ENCODE measurements at places on chromosomes 7 and 10. TPM values are rescaled to one million over a fixed set of nuclear protein-coding genes. Genes with fewer than 3 reads are reported as not detected.

The NSMCE4A gene
- total RNA-seq = 63.8 TPM

The OR9A2 gene
- total RNA-seq = not detected

The COL1A2 gene
- total RNA-seq = 231 TPM

The AKR1C8 gene
- not detected for total RNA-seq

The CCL24 gene
- not detected for total RNA-seq

The IFIT1B gene
- total RNA-seq = not detected

The TFR2 gene
- total RNA-seq = 2.0 TPM

The LIPM gene
- total RNA-seq = not detected

The TAS2R41 gene
- 3.3 TPM for total RNA-seq

The DDIT4 gene
- 118 TPM for total RNA-seq

The PLXNA4 gene
- total RNA-seq = 16.5 TPM

The ARMH3 gene
- 29.8 TPM for total RNA-seq

The UNCX gene
- total RNA-seq = not detected

The VENTX gene
- total RNA-seq = 1.3 TPM

The EIF5AL1 gene
- total RNA-seq = 0.29 TPM

The LRRC4 gene
- total RNA-seq = 2.5 TPM

The OPN1SW gene
- not detected for total RNA-seq

The ASAH2 gene
- total RNA-seq = 0.76 TPM

The CCDC146 gene
- total RNA-seq = 26.2 TPM

The UBE2D1 gene
- total RNA-seq = 67.6 TPM

The PPP1R17 gene
- total RNA-seq = not detected

The TUBB8 gene
- total RNA-seq = not detected

The PAPSS2 gene
- 28.0 TPM for total RNA-seq

The VAX1 gene
- total RNA-seq = not detected

The TLL2 gene
- total RNA-seq = not detected

The LBX1 gene
- not detected for total RNA-seq

The TRIL gene
- 12.8 TPM for total RNA-seq

The PPIA gene
- total RNA-seq = 474 TPM

The GPR85 gene
- total RNA-seq = not detected

The COL28A1 gene
- 6.8 TPM for total RNA-seq

The ZWINT gene
- 2.2 TPM for total RNA-seq

The NYAP1 gene
- total RNA-seq = 0.29 TPM

The PKD2L1 gene
- total RNA-seq = not detected

The LRRC18 gene
- not detected for total RNA-seq

The SPDYE11 gene
- total RNA-seq = not detected

The CFAP69 gene
- 5.9 TPM for total RNA-seq

The FFAR4 gene
- total RNA-seq = not detected

The RNF133 gene
- 3.8 TPM for total RNA-seq

The SYT15 gene
- total RNA-seq = 22.8 TPM

The ARMS2 gene
- not detected for total RNA-seq

The ZRANB1 gene
- total RNA-seq = 14.9 TPM

The AZGP1 gene
- not detected for total RNA-seq

The SPDYE2B gene
- not detected for total RNA-seq

The AP1S1 gene
- total RNA-seq = 18.7 TPM

The TRIM74 gene
- total RNA-seq = 1.7 TPM

The JCAD gene
- total RNA-seq = 99.1 TPM

The PRLHR gene
- total RNA-seq = 1.8 TPM

The AUTS2 gene
- 10.5 TPM for total RNA-seq

The TSPAN12 gene
- 18.8 TPM for total RNA-seq

The HOXA3 gene
- 1.0 TPM for total RNA-seq

The MRPL32 gene
- 40.9 TPM for total RNA-seq

The GTF2IRD1 gene
- total RNA-seq = 39.1 TPM
